ENCODE measurements at places on chromosomes 16 and 17.

- no peak for DNase-seq
Observed at GRCh38 chr16:68319185-68319908, 8.5 kb downstream of the PRMT7 start.

DNA sequence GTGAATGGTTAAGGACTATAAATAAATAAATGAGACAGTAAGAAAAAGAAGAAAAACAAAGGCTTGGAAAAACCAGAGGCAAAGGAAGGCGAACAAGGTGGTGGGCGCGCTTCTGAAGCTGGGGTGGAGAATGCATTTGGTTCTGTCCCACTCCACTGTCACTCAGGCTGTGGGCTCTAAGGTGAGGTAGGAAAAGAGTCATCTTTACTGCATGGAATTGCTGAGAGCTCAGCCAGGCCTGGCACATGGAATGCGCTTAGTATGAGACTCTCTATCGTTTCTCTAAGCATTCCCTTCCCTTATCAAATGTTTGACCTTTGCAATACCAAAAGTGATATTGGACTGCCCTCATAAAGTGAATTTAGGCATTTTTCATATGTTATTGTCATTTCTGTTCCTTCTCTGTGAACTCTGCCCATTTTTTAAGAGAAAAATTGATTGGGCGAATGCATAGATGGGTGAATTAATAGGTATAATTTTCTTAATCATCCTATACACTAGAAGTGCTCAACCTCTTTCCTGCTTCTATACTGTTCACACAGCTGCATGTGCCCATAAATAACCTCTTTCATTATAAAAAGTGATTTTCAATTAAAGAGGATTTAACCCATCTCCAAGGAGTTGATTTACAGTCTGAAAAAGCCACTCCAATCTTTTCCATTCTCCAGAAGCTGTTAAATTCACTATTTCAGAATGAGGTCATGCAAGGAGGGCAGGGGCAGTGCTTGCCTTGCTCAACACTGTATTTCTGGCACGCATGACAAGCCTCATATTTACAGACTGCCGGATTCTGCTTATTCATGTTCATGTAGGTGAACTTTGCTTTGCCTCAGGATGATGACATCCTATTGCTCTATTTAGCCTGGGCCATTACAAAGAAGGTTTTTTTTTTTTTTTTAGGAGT, 87.7 kb downstream of the MYH10 start:
- DNase-seq, result no peak

DNA sequence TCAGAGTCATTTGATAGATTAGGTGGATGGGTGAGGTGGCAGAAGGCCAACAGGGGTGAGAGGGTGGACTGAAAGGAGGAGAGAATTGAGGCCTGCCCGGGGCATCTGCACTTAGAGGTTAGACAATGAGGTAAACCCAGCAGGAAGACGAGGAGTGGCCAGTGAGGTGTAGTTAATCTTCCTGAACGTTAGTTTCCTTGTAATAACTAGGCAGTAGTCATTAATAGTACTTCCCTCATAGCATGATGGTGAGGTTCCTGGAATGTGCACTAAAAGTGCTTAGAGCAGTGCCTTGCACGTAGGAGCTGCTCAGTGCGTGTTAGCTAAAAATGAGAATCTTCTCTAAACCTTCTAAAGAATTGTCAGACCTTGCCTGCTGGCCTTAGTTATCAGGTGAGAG, 13.5 kb upstream of the KSR1 start:
- no peak for DNase-seq

DNA sequence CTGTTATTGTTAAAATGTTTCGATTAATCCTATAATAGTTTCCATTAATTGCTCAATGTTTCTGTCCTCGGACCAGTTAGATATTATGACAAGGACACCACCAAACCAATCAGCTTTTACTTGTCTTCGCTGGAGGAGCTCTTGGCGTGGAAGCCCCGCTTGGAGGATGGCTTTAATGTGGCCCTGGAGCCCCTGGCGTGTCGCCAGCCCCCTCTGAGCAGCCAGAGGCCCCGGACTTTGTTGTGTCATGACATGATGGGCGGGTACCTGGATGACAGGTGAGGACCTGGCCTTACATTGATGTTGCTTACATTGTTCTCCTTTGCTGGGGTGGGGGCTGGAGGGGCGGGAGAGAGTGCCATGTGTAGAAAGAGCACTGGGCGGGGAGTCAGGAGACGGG, 3.0 kb downstream of the ENGASE start:
- DNase-seq, result no peak

DNA sequence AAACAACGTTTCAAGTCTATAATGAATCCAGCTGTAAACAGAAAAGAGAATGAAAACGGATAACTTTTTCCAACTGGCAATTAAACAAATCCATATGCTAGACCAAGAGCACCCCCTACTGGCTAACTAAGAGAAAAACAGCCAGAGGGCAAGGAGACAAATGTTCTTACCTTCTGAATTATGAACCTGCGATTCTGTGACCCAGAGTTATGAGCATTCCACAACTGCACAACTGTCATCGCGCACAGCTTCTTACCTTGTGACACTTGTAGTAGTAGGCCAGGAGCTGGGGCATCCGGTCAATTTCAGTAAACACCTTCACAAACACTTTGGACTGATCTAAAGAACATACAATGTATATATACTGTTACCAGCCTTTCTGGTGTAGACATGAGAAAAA, 18.6 kb downstream of the COG7 start:
- no peak for DNase-seq

- DNase-seq, result no peak
Observed at GRCh38 chr17:4125552-4125951, 17.3 kb downstream of the ZZEF1 start.

DNA sequence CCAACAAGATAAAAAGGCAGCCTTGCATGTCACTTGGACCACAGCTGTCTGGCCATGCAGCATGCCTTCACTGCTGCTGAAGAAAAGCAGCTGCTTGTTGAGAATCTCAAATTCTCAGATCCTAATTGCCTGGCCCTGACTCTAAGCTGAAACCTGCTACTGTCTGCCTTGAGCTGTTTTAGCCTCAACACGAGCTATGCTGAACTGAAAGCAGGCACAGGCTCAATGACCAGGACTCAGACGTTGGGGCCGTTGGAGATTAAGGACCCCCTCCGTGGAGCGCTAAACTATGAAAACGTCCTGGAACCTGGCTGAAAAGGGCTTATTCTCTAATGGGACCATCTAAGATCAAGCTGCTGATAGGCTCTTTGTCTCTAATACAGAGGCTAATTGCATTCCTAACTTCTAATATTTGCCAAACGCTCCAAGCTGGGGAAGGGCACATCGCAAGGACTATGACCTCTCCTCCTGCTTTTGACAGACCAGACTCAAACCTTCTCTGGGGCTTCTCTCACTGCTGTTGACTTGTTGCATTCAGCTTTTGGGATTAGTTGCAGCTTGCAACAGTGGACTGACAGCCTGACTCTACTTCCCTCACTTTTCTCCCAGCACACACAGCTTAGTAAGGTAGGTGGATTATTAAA, 4.6 kb upstream of the PLK1 start:
- DNase-seq, result no peak

DNA sequence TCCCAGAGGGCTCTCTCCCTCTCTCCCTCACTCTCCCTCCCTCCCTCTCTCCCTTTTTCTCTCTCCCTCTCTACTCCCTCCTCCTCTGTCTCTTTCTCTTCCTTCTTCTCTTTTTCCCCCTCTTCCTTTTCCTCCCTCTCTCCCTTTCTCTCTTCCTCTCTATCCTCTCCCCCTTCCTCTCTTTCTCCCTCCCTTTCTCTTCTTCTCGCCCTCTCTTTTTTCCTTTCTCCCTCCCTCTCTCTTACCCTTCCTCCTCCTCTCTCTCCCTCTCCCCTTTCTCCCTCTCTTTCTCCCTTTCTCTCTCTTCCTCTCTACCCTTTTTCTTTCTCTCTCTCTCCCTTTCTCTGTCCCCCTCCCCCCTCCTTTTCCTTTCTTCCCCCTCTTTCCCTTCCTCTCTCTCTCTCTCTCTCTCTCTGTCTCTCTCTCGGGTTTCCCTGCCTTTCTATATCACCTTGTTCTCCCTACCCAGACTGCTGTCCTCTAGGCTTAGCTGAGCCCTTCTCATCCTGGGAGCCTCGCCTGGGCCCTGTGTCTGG, 25.8 kb upstream of the TMEM220 start:
- no peak for DNase-seq

GRCh38 chr17:75472119-75472518, 15.7 kb downstream of the TMEM94 start:
- no peak for DNase-seq

DNA sequence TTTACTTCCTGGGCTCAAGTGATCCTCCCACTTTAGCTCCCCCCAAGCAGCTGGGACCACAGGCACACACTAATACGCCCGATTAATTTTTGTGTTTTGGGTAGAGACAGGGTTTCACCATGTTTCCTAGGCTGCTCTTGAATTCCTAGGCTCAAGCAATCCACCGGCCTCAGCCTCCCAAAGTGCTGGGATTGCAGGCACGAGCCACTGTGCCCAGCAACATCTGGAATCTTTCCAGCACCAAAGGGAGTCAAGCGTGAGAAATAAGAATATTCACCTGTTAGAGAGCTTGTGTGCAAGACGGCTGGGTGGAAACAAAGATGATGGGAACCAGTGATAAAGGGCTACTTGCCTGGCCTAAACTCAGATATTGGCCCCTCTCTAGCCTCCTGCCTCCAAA, 14.2 kb upstream of the ALOX12B start:
- DNase-seq, result no peak

- DNase-seq, result no peak
Observed at GRCh38 chr16:50079397-50080140, 13.8 kb downstream of the HEATR3 start.

DNA sequence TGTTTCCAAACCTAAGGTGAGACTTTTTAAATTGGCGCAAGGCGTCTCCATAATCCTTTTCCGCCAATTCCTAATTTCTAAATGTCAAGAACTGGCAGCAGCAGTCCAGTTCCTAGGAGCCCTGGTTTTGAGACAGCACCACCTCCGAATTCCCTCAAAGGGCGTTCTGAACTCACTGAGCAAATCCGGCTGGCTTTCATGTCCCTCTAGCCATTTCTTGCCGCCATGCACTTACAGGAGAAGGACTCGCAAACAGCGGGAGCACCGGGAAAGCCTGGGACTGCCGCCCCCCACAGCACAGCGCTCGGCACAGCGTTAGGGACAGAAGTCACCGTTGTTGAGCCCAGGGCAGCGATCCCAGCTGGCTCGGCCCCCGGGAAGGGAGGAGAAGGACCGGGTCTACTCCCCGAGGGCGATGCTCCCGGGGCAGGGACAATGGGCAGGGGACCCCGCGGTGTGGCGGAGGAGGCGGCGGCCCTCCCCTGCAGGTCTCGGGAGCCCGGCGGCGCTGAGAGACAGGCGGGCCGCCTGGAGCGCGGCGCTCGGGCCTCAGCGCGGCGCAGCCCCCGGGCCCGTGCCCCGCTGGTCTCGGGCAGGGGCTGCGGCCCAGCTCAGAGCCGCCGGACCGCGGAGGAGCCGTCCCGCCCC, 545 bp downstream of the ARHGAP17 start:
- no peak for DNase-seq

DNA sequence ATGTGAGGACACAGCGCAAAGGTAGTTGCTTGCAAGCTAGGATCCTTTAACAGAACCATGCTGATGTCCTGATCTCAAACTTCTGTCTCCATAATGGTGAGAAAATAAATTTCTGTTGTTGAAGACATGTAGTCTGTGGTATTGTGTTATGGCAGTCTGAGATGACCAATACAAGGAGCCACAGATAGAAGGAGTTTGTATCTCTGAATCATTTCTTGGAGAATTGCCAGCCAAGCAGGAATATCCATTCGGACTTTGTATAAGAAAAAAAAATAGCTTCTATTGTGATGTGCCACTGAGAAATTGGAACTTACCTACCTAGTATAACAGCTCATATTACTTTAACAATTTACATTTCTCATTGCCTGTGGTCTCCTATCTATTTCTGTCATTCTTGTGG, 447.6 kb upstream of the CA10 start:
- no peak for DNase-seq

GRCh38 chr16:77881355-77882030, 93.1 kb downstream of the VAT1L start:
- DNase-seq, result no peak

DNA sequence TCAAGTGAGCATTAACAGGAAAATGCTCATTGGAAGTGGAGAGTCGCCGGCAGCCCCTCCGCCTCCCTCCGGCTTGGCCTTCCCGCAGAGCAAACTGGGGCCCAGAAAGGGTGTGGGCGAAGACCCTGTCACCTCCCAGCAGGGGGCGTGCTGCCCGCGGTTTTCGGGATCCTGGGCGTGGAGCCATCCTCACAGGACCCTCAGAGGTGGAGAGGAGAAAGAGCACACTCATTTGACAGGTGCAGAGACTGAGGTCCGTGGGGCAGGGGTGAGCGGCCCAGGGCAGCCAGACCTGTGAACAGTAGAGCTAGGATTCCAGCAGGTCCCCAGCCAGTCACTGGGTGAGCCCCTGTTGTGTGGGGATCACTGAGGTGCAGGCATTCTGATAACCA, 1002.9 kb downstream of the KCNJ18 start:
- DNase-seq, result no peak

- no peak for DNase-seq
Observed at GRCh38 chr17:61423967-61424649, 24.5 kb downstream of the TBX2 start.

- DNase-seq, result no peak
Observed at GRCh38 chr16:87286839-87287626, 30.2 kb downstream of the C16orf95 start.

DNA sequence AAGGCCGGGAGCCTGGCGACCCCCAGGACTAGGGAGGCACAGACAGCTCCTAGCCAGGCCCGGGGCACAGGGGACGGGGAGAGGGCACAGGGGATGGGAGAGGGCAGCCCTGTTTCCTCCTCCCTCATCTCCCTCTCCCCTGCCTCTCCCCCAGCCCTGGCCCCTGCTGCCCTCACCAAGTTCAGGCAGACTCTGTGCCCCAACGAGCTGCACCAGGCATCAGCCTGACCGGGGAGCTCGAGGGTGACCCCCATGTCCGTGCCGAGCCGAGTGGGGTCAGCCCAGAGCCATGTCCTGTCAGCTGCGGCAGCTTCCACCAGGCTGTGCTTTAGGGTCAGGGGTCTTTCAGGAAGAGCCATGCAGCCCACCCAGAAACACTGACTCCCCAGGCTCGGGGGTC, 6.0 kb downstream of the CDH15 start:
- no peak for DNase-seq

DNA sequence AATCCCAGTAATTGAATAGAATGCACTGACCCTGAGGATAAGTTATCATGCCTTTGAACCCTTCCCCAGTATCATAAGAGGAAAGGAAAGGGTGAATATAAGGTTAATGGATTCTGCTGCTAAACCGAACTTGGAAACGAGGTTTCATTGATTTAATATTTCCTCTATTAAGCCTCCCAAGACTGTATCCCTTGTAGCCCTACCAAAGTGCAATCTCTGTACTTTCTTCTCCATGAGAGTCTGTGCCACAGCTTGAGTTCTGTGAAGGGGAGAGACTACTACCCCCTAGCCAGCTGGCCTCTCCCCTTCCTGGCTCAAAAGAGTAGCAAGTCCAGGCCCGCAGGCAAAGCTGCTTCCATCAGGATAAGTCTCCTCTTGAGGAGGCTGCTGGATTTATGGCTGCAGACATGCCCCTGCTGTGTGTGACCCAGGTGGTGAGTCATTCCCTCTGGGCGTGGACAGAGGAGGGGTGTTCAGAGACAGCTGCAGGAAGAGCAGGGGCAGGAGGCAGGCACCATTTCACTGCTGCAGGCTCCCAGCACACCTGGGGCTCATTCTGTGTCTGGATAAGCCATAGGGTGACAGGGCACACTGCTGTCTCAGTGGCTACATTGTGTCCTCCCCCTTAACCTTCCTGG, 58.4 kb downstream of the TOM1L2 start:
- peak; percentile 85 for DNase-seq

- no peak for DNase-seq
Observed at GRCh38 chr17:66950325-66950724, 14.2 kb upstream of the CACNG4 start.
